ENCODE measurements at places on chromosomes 5 and 9. TPM values are rescaled to one million over a fixed set of nuclear protein-coding genes. Genes with fewer than 3 reads are reported as not detected.
A peak's percentile ranks its signal among the peaks of the same experiment; 100 is the strongest.

GRCh38 chr5:37717613-37718431 is 122.0 kb downstream of the GDNF start:
- DNase-seq = no peak

Gene FCHO2
- 19.7 TPM for total RNA-seq

DNA sequence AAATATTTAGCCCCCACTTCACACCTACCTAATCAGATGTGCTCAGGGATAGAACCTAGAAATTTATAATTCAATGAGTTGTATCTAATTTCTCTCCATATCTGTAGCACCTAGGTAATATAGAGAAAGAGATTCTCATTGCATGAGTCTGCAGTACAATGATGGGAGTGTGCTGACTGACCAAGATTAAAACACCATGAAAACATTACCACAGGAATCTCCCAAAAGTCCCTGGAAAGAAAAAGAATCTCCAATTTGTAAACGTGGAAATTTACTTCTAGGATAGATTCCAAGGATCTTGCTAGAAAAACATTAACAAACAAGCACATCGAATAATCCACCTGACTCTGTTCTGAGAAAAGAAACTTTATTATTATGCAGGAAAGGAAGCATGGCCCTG is 45.0 kb upstream of the DMRTA1 start:
- no peak for DNase-seq

DNA sequence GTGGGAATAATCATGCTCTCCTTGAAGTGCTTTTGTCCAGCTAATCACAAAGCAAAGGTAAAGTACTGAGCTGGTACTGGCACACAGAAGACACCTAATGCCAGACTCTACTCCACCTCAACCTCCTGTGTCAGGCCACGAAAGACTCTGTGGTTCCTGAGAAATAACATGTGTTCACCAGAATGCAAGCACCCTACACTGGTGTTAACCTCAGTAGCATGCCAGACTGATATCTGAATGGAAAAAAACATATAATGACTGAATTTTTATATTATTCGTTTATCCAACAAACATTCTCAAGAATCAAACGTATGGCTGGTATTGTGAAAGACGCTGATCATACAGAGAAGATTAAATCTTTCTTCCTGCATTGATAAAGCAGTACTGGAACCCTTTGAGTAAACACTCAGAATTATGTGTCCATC is 97.1 kb upstream of the IFNE start:
- DNase-seq = no peak

GRCh38 chr5:110275878-110276277 is 450.6 kb downstream of the TMEM232 start:
- no peak for DNase-seq

DNA sequence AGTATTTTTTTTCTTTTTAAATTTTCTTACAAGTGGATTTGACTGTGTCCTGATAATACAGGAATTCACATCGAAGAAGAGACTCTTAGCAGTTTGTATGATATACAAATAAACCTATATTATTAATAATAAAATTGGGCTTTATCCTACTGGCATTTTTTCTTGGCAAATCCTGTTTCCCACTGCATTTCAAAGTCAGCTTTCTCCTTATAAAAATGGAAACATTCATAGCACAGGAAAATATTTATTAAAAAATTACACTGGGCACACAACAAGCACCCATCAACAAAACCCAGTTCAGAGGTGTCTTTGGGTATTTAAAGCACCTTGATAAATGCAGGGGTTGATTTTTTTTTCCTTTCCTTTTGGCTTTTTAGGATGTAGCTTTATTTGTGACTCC is 200.9 kb downstream of the MEF2C start:
- no peak for DNase-seq

DNA sequence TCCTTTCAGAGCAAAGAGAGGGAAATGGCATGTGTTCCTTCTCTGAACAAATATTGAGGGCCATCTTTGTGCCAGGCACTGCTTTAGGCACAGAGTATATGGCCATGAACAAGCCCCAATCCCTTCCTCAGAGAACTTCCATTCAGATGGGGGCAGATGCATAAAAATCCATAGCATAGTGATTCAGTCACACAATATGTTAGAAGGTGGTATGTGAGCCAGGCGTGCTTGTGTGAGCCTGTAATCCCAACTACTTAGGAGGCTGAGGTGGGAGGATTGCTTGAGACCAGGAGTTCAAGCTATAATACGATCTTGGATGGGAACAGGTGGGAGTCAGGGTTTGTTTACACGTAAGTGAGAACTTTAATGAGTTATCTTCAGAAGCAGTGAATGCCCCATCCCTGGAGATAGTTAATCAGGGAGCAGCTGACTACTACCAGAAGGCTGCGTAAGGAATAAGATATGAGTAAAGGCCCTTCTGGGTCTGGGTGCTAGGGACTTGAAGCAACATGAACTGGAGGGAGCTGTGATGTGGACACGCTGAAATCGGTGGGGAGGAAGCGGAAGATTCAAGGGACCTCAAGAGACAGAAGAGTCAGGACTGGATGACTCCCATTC is 27.1 kb downstream of the NANS start:
- no peak for DNase-seq

DNA sequence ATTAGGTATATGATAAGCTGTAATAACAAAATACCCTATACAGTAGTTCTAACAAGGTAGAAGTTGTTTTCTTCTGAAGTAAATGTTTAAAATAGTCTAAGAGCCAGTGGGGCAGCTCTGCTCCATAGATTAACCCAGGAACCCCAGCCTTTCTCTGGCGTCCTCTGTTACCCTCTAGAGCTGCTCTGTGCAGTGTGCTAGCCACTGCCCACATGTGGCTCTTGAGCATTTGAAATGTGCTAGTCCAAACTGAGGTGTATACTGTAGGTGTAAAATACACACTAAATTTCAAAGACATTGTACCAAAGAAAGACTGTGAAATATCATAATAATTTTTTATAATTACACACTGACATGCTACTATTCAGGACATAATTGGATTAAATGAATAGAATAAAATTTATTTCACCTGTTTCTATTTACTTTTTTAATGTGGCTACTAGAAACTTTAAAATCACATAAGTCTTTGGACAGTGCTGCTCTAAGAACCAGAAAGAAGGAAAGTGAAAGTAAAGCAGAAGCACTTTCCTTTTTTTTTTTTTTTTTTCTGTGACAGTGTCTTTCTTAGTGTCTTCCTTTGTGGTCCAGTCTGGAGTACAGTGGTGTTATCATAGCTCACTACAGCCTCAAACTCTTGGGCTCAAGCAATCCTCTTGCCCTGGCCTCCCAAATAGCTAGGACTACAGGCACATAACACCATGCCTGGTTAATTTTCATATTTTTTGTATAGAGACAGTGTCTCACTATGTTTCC is 39.3 kb downstream of the RAI14 start:
- no peak for DNase-seq

Gene ENTPD8
- not detected for total RNA-seq

DNA sequence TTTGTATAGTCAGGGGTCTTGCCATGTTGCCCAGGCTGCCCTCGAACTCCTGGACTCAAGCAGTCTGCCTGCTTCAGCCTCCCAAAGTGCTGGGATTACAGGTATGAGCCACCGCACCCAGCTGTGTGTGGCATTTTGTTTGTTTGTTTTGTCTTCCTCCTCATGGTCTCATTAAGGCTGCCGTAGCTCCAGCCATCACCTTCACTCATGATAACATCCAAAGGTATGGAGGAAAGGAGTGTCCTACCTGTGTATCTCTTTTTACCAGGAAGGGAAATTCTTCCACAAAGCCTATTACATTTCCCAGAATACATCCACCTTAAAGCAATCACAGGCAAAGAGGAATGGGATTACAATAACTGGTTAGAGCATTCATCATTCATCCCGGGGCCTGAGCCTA is 27.2 kb downstream of the LSM11 start:
- DNase-seq = no peak

Gene SPINK6
- not detected for total RNA-seq

Gene ATP10B
- not detected for total RNA-seq

Gene CTSV
- not detected for total RNA-seq

Gene SAXO1
- not detected for total RNA-seq

- no peak for DNase-seq
Measured at GRCh38 chr5:57955511-57955910, 472.9 kb upstream of the ACTBL2 start.

Gene C5
- 1.0 TPM for total RNA-seq

GRCh38 chr5:155460501-155460931 is 447.0 kb downstream of the KIF4B start:
- DNase-seq = no peak

Gene HIGD2A
- total RNA-seq = 210 TPM

- no peak for DNase-seq
Measured at GRCh38 chr5:140010798-140011197, 32.3 kb downstream of the NRG2 start.

DNA sequence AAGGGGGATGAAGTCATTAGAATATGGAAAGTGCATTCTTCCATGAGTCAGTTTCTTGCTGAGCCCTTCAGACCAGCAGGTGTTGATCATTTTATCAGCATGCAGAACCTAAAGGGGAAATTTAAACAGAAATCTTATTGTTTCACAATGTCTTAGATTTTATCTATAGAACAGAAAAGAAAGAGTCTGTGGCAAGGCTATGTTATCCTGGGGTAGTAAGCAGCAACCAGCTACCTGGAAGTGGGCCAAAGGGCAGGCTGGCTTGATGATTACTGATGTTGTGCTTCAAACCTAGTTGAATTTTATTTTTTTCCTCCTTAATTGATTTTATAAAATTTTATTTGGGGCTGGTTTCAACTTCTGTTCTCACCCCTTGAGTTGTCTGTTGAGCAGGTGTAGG is 101.5 kb downstream of the LRRC70 start:
- DNase-seq = no peak

DNA sequence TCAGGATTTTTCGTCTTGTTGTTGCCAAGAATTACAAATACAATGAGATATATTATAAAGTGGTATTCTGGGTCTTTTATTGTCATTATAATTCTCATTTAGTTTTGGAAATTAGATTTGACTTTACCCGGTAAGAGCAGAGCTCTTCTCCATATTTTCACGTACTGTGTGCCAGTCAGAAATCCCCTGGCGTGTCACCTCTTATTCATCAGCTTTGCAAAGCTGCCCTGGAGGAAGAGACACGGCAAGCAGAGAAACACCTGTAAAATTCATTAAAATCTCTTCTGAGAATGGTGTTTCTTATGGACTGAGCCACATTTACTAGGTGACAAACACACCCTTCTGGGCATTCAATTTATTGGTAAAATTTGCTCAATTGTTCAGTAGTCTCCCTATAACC is 440.4 kb downstream of the HINT1 start:
- no peak for DNase-seq

- DNase-seq = no peak
Measured at GRCh38 chr5:135999406-136000139, 29.2 kb upstream of the TGFBI start.

Gene ENG
- total RNA-seq = 118 TPM

Gene NDUFS6
- 126 TPM for total RNA-seq

DNA sequence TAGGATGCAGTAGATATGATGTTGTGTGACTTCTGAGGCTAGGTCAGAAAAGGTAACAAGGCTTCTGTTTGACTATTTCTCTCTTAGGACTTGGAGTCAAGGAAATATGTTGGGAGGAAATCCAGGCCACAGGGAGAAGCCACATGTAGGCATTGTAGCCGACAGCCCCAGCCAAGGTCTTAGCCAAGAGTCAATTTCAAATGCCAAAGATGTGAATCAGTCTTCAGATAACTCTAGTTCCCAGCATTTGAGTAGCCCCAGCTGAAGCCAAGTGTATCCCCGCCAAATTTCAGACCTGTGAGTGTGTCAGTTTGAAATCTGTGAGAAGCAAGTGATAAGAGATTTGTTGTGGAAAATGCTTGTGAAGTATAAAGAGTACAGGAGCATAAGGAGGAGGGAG is 38.1 kb upstream of the ISL1 start:
- no peak for DNase-seq

Gene TMC1
- not detected for total RNA-seq

DNA sequence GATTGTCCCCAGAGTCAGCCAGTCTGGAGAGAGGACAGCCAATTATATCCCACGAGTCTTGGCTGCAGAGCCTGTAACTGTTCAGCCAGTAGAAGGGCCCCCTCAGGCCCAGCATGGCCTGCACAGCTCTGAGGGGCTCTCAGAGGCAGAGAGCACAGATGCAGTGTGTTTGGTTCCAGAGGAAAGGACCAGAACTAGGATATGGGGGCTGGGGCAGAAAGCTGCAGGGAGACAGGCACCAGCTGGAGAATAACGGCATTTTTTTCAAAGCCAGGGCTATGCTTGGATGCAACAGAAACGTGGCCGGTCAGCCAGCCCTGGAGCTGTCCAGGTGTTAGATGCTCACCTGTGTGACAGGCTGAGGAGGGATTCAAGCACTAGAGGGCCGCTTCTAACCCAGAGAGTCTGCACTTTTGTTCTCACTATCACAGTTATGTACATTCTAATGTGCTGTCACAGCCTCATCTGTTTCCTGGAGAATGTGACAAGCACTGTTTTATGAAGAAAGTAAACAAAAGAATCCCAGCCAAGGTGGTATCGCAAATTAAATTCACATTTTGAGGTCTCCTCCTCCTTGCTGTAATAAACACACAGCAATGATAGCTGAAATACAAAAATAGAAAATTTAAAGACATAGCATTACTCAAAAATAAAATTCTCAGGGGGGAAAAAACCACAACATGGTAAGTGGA is 96.5 kb downstream of the GABBR2 start:
- no peak for DNase-seq

Gene GAPVD1
- 31.9 TPM for total RNA-seq

Gene TRIM32
- 15.2 TPM for total RNA-seq

DNA sequence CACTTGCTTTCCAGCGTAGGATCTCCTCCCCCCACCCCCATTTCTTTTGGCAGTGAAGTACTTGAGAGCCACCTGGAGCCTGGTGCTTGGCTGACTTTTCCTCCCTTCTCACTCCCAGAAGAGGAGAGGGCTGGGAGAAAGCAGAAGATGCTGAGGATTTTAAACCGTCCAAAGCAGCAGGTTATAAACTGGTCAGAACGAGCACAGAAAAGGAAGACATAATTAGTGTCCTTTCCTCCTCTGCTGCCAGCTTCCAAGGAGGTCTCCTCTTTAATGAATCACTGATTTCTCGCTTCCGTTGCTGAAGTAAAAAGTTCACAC is 563 bp upstream of the FGF10 start:
- DNase-seq = no peak

- peak; percentile 94 for DNase-seq
Measured at GRCh38 chr5:59039296-59040023, 456.6 kb downstream of the RAB3C start.

Gene SLC6A18
- not detected for total RNA-seq

Gene TMEM252
- not detected for total RNA-seq

Gene TUSC1
- 12.0 TPM for total RNA-seq

DNA sequence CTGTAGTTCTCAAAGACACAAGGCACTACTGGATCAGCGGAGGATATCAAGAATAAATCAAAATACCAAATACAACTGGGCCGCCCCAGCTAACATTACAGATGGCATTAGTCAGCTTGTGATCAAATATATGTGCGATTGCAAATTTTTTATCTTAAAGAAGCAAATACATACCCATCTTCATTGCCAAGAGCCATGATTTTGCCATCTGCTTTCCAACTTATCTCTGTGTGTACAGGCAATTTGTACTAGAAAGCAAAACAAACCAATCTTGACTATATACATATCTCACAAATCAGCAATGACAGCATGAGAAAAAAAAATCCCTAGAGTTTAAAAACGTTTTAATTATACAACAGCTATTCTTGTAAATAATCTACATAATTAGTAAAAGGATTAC is 20.3 kb downstream of the GEMIN5 start:
- no peak for DNase-seq

Gene IL5
- not detected for total RNA-seq

Gene LCN12
- 2.1 TPM for total RNA-seq
